Right lung (tissue), 10 donors: ENCODE measurements at places on chromosomes 13 and 19.

- DNase-seq = no peak
Observed at GRCh38 chr13:107078229-107078765, 510.4 kb upstream of the ARGLU1 start.

GRCh38 chr19:7983286-7983950 lies 22.0 kb downstream of the ELAVL1 start:
- no peak for DNase-seq

GRCh38 chr19:36773223-36773579 lies 594 bp upstream of the ZNF850 start:
- no peak for DNase-seq

DNA sequence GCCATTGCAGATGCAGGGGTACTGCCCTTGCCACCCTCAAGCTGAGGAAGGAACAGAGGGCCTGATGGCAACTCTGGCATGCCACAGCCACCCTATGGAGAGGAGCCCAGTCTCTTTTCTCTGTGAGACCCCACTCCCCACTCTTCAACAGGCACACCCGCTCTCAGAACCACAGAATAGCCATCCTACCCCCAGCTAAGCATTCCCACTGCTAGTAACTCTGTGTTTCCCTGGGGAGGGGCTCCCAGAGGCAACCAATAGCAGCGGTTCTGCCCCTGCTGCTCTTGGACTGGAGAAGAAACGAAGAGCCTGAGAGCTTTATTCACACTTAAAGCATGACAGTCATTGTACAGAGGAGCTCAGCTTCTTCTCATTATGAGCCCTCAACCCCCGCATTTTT lies 49.3 kb downstream of the UBL3 start:
- no peak for DNase-seq

- no peak for DNase-seq
Observed at GRCh38 chr13:111313911-111314425, 6.5 kb upstream of the TEX29 start.

- peak; percentile 87 for DNase-seq
Observed at GRCh38 chr13:30715837-30716236, 19.5 kb upstream of the ALOX5AP start.

GRCh38 chr19:339262-339887 lies 5.2 kb downstream of the MIER2 start:
- no peak for DNase-seq

DNA sequence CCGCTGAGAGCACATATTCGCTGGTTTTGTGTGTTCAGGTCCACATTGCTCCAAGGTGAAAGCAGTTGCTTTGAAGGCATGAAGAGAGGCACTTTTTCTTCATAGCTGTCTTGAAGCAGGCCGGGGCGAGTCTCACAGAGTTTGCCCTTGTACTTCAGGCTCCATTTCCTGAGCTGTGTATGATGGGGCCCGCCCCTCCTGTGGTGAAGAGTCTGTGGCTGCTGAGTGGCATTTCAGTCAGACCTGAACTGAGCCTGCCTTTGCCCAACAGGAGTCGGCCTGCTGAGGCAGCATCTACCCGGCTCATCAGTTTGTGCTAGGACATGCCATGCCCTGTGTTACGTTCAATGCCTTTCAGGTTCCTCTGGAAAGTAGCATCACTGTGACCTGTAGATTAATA lies 44.4 kb upstream of the C1QTNF9 start:
- no peak for DNase-seq

DNA sequence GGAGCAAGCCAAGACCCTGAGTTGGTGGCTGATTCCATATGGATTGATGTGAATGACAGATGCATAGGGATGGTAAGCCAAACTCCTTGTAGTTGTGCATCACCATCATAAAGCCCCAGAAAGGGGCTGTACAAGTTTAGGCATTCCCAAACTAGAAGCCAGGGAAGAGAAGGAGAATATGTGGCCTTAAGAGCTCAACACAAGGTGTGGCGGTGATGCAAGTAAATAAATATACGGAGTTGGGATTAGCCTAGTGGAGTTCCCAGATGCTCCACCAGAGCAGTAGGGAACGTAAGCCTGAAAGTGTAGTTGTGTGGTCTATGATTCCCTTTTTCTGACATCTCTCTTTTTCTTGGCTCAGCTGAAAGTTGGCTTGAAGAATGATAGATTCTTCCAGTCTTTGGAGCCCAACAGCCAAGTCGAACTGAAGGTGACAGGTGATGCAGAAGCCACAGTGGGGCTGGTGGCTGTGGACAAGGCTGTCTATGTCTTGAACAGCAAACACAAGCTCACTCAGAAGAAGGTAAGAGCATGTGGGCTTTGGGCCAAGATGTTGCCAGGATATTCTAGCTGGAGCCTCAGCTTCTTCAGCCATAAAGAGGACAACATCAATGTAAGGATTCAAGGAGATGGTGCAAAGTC lies 30.1 kb downstream of the RDH8 start:
- peak; percentile 18 for DNase-seq

- DNase-seq = no peak
Observed at GRCh38 chr19:58218899-58219298, 9.8 kb upstream of the ZNF544 start.

DNA sequence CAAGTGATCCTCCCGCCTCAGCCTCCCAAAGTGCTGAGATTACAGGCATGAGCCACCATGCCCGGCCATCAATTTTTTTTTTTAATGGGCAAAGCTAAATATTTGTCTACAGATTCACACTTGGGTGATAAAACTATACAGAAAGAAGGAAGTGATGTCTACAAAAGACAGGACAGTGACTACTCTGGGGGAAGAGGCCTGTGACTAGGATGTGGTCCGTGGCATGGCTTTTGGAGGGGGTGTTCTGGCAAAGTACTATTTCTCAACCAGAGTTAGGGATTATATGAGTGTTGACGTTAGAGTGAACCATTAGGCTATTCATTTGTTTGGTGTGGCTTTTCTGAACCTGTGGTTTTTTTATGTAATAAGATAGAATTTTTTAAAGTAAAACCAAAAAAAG lies 42.7 kb downstream of the INSR start:
- no peak for DNase-seq
